ENCODE measurements at places on chromosomes 11 and 22. TPM values are rescaled to one million over a fixed set of nuclear protein-coding genes. Genes with fewer than 3 reads are reported as not detected.
A peak's percentile ranks its signal among the peaks of the same experiment; 100 is the strongest.

The APOL5 gene
- not detected for total RNA-seq

The C11orf21 gene
- total RNA-seq = 2.3 TPM

The TTC28 gene
- 2.4 TPM for total RNA-seq

- no peaks in the 10 kb centered on the region for H3K36me3 ChIP-seq
- H3K4me3 ChIP-seq = no peak overlapping the region
- DNase-seq = no peak
- H3K4me1 ChIP-seq = no peaks in the 10 kb centered on the region
Measured at GRCh38 chr11:132123449-132123848, 753.0 kb downstream of the NTM start.

DNA sequence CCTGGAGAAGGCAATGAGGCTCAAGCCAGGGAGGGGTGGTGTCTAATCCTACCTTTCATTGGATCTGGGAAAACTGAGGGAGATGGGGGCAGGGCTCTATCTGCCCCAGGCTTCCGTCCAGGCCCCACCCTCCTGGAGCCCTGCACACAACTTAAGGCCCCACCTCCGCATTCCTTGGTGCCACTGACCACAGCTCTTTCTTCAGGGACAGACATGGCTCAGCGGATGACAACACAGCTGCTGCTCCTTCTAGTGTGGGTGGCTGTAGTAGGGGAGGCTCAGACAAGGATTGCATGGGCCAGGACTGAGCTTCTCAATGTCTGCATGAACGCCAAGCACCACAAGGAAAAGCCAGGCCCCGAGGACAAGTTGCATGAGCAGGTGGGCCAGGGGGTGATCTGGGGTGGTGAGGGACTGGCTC is at the start of gene FOLR1:
Gene FOLR1, plus strand, starts transcription at position 180 of the 421 bp plus-strand sequence. Its CDS starts 34 bp downstream, at position 214.
- H3K4me1 ChIP-seq = no peaks in the 10 kb centered on the region
- no peak for DNase-seq
- peaks cover 3% of the 10 kb centered on the region for H3K27me3 ChIP-seq
- no peaks in the 10 kb centered on the region for H3K36me3 ChIP-seq
- H3K4me3 ChIP-seq = no peak within 1 kb of the TSS

- no peak overlapping the region for H3K4me3 ChIP-seq
- H3K27ac ChIP-seq = no peak overlapping the region
- peaks cover 16% of the 10 kb centered on the region for H3K4me1 ChIP-seq
- H3K36me3 ChIP-seq = peaks cover 12% of the 10 kb centered on the region
- no peak for DNase-seq
Measured at GRCh38 chr11:70407121-70407520, 8.8 kb downstream of the CTTN start.

GRCh38 chr11:8910649-8911026 is 351 bp upstream of the AKIP1 start:
- H3K4me3 ChIP-seq = peak overlapping the region; percentile 85
- H3K27ac ChIP-seq = no peak overlapping the region
- peaks cover 12% of the 10 kb centered on the region for H3K27me3 ChIP-seq
- no peak for DNase-seq
- peaks cover 8% of the 10 kb centered on the region for H3K36me3 ChIP-seq

- H3K4me3 ChIP-seq = no peak overlapping the region
- H3K27ac ChIP-seq = no peak overlapping the region
- DNase-seq = no peak
- H3K36me3 ChIP-seq = no peaks in the 10 kb centered on the region
Measured at GRCh38 chr11:133122256-133122655, 410.0 kb downstream of the OPCML start.

DNA sequence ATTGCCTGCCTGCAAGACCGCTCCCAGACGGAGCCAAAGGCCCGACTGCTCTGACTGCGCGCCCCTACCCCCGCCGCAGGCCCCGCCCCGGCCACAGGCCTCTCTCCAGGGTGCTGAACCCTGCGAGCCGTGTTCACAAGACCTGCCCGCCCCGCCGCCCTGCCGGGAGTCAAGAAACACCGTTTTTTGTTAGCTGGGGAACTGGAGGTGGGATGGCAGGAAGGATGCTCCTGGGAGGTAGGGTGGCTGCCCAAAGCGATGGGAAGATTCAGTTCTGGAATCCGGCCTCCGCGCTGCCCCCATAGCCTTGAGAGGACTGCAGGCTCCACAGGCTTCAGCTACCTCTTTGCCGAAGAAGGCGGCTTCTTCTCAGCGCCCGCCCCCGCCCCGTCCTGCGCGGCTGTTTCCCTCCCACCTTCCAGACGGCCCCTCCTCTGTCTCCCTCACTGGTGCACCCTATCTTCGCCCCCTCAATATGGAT is 2.7 kb upstream of the PDE2A start:
- no peak overlapping the region for H3K27ac ChIP-seq
- H3K4me1 ChIP-seq = peaks cover 10% of the 10 kb centered on the region
- H3K36me3 ChIP-seq = no peaks in the 10 kb centered on the region
- peaks cover 55% of the 10 kb centered on the region for H3K27me3 ChIP-seq

DNA sequence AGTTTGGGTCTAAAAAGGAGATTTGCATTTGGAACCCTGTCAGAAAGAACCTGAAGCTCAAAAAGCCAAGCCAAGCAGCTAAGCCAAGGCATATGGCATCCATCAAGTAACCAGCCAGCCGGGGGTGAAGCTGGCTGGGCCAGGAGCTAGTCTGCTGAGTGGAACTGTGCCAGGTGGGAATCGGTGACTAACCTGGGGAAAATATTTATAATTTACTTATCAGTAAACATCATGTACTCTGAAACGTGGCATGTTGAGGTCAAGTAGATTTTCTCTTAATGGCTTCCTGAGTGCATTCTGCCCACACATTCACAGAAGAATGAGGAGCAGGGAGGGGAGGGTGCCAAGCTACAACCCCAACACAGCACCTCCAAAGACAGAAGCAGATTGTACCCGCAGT is 70.5 kb upstream of the SESN3 start:
- H3K4me1 ChIP-seq = peaks cover 24% of the 10 kb centered on the region
- no peak overlapping the region for H3K4me3 ChIP-seq
- H3K27ac ChIP-seq = no peak overlapping the region
- no peak for DNase-seq
- H3K27me3 ChIP-seq = no peaks in the 10 kb centered on the region
- no peaks in the 10 kb centered on the region for H3K36me3 ChIP-seq

- peaks cover 25% of the 10 kb centered on the region for H3K4me1 ChIP-seq
- H3K27me3 ChIP-seq = peaks cover 25% of the 10 kb centered on the region
- H3K27ac ChIP-seq = no peak overlapping the region
- peaks cover 3% of the 10 kb centered on the region for H3K36me3 ChIP-seq
- H3K4me3 ChIP-seq = no peak overlapping the region
- no peak for DNase-seq
Measured at GRCh38 chr11:45839204-45839603, 8.1 kb upstream of the CRY2 start.

DNA sequence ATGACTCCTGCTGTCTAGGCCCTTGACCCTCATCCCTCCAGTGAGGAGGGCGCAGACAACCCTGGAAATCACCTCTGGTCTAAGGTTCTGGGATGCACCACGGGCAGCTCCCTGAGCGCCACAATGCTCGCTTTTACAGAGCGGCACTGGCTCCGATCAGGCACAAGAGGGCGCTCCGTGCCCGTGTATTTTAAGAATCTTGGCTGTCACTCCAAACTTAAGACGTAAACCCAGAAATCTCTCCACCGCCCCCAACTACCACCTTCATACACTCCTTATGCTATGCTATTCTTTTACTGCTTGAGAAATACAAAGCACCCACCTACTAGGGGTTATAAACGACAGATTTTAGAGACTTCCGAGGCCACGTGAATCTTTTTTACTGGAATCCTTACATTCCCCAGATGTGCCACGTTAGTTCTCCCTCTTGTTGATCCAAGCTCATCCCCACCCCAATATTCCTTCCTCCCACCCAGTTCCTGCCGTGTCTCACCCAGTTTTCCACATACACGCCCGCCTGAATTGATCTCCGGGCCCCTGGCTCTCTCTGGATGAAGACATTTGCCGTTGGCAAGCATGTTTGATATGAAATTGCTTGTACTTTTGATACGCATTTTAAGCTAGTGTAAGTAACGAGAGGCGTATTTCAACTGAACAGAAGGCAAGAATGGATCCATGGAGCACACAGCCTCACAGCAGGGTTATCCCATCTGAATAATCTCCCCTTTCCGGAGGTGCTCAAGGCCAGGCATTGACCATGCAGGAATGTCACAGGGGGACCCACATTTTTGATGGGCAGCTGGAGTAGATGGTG is 453.5 kb downstream of the OPCML start:
- H3K27ac ChIP-seq = no peak overlapping the region
- no peak for DNase-seq
- H3K27me3 ChIP-seq = peaks cover 9% of the 10 kb centered on the region
- no peaks in the 10 kb centered on the region for H3K36me3 ChIP-seq

DNA sequence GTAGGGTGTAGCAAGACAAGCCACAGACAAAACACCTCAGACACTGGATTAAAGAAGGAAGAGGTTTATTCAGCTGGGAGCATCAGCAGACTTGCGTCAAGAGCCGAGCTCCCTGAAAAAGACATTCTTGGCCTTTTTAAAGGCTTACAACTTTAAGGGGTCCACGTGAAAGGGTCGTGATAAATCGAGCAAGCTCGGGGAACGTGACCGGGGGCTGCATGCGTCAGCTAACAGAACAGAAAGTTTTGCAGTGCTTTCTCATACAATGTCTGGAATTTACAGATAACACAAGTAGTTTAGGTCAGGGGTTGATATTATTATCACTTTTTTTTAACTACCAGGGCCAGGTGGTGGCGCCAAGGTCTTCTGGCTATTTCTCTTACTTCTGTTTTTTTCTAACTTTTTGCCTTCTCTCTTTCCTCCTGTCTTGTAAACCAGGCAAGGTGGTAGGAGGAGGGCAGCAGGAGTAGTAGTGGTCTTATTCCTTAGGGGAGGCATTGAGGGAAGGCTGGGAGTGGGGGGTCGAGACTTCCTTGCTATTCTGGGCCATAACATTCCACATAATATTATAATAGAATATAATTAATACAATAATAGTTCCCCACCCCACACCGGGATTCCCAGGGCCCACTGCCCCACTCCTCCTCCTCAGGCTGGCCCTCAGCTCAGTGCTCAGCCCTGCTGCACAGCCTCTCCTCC is 587 bp upstream of the ALDH3B1 start:
- no peak overlapping the region for H3K27ac ChIP-seq
- peaks cover 15% of the 10 kb centered on the region for H3K4me1 ChIP-seq
- no peak overlapping the region for H3K4me3 ChIP-seq
- DNase-seq = no peak
- no peaks in the 10 kb centered on the region for H3K36me3 ChIP-seq
- no peaks in the 10 kb centered on the region for H3K27me3 ChIP-seq

DNA sequence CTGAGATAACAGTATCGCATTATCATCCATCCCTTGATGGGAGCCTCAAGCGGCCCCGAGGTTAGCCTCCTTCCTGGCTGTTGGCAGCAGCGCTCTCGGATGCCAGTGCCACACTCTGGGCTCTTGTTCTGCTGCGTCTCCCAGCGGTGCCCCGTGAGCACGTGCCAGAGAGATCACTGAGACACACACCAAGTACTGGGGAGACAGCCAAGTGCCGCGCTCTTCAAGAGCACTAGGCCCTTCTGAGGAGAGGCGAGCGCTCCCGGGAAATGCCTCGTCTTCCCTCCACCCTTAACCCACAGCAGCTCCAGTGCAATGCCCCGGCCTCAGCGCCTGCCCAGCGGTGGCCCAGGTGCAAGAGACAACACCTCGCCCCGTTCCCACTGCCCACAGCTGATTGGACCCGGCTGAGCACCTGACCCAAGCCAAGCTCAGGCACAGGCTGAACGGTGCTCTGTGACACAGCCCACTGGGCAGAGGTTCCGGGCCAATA is 248.3 kb upstream of the NARS2 start:
- no peak overlapping the region for H3K27ac ChIP-seq
- no peaks in the 10 kb centered on the region for H3K4me1 ChIP-seq
- no peak for DNase-seq
- peaks cover 4% of the 10 kb centered on the region for H3K27me3 ChIP-seq

DNA sequence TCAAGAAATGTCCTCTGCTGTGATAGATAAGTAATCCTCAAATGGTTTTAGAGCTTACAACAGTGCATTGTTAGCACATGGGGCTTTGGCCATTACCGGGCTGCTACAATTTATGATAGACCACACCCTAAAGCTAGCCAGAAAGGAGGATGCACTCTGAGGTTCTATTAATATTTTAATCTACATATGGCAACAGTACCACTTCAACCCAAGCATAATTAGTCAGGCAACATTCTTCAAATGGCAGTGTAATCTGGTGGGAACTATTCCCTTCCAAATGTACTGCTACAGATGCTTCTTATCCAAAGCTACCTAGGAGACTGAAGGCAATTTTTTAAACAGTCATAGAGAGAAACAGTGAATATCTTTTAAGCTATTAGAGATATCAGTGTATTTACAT is 697.6 kb downstream of the KCNA4 start:
- H3K36me3 ChIP-seq = no peaks in the 10 kb centered on the region
- H3K27me3 ChIP-seq = no peaks in the 10 kb centered on the region
- H3K4me1 ChIP-seq = no peaks in the 10 kb centered on the region
- no peak overlapping the region for H3K27ac ChIP-seq

- no peaks in the 10 kb centered on the region for H3K4me1 ChIP-seq
- no peak for DNase-seq
- H3K27me3 ChIP-seq = peaks cover 18% of the 10 kb centered on the region
- no peak overlapping the region for H3K4me3 ChIP-seq
- H3K36me3 ChIP-seq = no peaks in the 10 kb centered on the region
Measured at GRCh38 chr11:70048279-70049024, 29.7 kb upstream of the ANO1 start.

DNA sequence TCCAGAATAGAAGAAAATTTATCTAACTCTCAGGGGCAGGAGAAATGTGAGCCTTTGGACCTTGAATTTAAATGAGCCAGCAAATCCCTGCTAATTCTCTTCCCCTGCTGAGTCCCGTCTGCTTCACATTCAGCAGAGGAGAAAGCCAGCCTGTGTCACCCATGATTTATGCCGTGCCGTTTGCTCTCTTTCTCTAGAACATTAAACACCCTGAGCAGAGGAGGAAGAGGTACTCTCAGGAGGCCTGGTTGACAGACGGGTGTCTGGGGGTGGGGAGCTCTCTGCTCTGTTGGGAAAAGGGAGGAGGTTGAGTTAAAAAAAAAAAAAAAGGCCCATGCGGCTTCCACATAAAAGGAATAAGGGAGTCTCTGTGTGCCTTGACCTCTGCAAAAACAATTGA is 11.3 kb upstream of the MTMR3 start:
- peaks cover 23% of the 10 kb centered on the region for H3K27me3 ChIP-seq
- no peaks in the 10 kb centered on the region for H3K4me1 ChIP-seq
- no peak overlapping the region for H3K27ac ChIP-seq
- H3K4me3 ChIP-seq = no peak overlapping the region
- H3K36me3 ChIP-seq = no peaks in the 10 kb centered on the region
- DNase-seq = no peak
